ENCODE measurements at places on chromosomes 7 and 10.

- no peak for DNase-seq
These were observed 139.9 kb downstream of the TNS3 start for GRCh38 chr7:47441796-47442604.

DNA sequence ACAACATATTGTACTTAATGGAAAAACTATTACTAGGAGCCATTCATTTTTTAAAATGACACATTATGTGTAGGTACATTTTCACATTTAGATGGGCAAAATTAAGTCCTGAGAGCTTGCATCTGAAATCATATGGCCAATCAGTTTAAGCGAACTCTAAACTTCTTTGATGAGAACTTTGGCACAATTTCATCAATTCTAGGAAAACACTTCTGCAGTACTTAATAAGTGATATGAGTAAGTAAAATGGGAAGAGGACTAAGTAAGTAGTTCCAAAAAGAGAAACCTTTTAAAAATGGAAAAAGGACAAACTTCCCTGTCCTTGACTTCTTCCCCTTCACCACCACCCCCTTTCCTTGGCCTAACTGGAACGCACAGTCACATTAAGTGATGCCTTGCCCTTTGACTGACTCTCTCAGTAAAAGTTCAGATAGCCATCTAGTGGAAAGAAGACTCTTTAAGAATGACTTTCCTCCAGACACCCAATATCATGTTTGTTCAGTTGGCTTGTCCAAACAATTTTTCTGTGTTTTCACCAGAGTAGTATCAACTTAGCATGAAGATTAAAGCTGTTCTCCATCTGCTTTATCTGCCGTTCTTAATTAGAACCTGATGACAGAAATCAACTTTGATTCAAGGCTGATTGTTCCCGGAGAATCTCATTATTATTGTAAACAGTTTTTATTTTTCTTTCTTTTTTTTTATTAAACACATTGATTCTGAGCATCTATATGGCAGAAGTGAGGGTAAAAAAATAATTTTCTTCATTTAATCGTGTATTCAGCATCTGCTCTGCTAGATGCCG, 45.1 kb downstream of the CNNM2 start:
- no peak for DNase-seq

- no peak for DNase-seq
These were observed 6.9 kb upstream of the UNC5B start for GRCh38 chr10:71205468-71205867.

DNA sequence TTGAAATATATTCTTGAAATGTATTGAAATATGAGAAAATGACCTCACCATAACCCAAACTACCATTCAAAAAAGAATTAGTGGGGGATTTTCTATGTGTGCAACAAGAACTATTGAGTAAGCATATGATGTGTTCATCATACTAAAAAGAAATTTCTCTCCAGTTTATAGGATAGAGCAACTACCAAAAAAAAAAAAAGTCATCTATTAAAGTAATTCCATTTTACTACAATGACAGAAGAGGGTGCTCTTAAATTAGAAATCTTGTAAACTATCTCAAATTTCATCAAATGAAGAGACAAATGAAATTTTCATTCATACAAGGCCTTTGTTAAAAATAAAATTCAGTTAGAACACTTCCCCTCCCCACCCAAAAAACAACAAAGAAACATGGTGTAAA, 195.4 kb upstream of the PLXDC2 start:
- no peak for DNase-seq

DNA sequence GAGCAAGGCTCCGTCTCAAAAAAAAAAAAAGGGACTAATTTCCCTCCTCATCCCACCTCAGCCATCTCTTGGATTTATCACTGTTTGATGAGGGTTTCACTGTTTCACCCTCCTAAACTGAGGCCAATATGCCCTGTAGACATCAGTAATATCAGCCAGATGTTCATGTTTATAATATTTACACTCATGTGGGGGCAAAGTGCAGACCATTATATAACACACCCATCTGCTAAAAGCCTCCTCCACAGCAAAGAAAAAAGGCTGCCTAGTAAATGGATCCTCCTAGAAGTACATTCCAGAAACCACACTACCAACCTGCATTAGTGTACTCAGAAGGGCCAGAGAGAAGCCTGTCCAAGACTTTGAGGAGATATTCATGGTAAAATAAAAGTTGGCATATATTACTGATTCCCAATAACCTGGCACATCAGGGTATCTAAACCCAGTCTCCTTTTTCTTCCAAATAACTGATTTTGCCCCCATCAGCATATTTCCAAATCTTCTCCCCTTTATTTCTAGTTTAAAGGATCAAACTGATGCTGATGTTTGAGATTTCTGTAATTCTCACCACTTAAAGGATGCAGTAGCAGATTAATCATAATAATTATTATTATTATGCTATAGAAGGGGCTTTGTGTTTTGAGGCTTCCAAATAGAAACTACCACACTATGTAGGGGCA, 55.1 kb downstream of the LGI1 start:
- no peak for DNase-seq

GRCh38 chr7:3294432-3295100, 6.5 kb upstream of the SDK1 start:
- no peak for DNase-seq

DNA sequence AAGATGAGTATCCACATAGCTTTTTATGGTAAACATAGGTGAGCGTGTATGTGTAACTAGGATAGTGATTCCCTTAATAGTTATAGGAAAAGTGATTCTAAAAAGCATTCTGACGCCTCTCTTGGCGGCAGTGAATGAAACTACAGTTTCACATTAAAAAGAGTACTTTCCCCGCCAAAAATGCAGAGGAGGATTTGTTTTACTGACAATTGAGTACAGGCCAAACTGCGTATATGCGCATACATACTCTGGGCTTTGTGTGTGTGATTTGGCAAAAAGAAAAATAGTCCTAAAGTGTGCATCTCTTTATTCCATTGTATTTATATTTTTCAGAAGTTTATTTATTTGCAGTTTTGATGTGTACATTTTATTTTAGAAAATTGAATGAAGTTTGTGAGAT, 10.3 kb downstream of the CUL1 start:
- DNase-seq = no peak

- no peak for DNase-seq
These were observed 254.7 kb upstream of the PTER start for GRCh38 chr10:16182144-16182543.

DNA sequence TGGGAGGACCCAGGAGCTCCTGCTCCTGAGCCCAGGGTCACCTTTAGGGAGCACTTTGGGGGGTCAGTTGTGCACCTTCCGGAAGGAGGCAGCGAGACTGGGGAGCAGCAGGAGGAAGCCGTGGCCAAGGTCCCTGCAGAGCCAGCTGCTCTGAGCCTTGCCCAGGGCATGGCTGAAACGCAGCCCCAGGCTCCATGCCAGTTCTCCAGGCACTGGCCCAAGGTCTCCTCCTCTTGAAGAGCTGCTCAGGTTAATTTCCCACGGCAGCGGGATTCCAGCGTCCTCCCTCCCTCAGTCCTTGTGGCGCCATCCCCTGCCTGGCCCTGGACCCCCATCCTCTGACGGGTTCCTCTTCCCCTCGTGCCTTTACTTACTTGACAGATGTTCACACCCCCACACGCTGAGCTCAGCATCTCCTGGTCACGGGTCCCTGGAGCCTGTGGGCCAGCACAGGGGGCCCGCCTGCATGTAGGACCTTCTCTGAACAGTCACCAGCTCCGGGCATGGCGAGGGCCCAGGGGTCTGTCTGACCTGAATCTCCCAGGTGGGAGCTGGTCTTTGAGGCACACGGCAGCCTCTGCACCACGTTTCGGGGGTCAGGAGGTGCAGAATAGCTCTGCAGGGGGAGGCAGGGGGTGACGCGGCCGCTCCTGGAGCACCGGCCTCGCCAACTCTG, 16.7 kb upstream of the CFAP46 start:
- DNase-seq = no peak

DNA sequence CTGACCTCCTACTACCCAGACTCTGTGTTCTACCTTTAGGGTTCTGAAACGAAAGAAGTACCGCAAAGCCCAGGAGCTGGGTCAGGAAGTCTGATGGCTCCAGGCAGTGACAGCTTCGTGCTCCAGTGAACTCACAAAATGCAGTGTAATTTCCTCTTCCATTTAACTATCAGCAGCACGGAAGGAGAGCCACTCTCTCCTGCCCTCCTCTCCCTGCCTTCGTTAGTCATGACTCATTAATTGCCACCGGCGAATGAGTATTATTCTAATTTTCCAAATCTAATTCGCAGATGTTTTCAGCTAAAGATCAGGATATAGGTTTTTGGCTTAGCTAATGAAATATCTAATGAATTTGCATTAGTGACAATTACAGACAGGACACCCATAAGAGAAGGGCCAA, 1262.0 kb downstream of the TYW1 start:
- DNase-seq = no peak

GRCh38 chr7:5703572-5704533, 77.6 kb downstream of the RNF216 start:
- no peak for DNase-seq

DNA sequence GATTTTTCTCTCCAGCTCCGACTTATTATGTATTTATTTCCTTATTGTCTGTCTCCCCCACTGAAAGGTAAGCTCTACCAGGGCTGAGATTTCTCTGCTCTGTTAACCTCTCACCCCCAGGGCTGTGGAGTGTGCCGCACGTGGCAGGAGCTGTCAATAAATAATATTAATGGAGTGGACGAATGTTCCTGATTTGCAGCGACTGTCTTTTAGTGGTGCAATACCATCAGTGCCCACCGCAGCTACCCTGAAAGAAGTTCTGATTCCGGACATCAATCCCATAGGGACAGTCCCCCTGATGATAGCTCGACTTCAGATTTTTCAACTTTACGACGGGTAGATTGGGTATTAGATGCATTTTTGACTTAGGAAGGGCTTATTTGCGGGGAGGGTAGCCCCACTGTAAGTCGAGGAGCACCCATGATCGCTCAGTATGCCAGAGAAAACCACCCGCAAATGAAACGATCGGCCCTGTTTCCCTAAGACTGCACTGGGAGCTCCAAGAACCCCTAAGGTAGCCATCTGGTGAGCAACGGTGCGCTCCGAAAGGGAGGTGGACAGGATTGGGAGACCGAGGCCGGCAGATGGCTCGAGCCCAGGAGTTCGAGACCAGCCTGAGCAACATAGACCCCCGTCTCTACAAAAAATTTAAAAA, 986 bp upstream of the PPP2R2D start:
- no peak for DNase-seq

- no peak for DNase-seq
These were observed 215.1 kb downstream of the DIP2C start for GRCh38 chr10:474406-474805.

DNA sequence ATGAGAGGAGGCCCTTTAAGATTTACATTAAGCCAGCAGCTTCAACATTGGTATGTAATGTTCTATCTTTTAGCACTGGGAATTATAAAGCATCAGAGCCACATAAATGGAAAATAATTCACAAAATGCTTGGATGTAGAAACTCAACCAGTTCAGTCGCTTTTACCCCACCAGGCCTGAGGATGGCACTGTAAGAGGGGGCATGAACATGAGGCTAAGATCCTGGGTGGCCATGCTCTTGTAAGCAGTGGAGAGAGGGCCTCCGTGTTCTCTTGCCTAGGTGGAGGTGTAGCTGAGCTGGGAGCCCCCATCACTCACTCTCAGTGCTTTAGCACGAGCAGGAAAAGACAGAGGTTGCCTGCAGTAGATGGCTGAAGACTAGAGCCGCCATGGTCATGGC, 238.8 kb downstream of the FANK1 start:
- DNase-seq = no peak

GRCh38 chr10:79081353-79082034, 12.7 kb downstream of the ZMIZ1 start:
- no peak for DNase-seq

- DNase-seq = no peak
These were observed 55.1 kb downstream of the KCTD7 start for GRCh38 chr7:66683770-66684123.

DNA sequence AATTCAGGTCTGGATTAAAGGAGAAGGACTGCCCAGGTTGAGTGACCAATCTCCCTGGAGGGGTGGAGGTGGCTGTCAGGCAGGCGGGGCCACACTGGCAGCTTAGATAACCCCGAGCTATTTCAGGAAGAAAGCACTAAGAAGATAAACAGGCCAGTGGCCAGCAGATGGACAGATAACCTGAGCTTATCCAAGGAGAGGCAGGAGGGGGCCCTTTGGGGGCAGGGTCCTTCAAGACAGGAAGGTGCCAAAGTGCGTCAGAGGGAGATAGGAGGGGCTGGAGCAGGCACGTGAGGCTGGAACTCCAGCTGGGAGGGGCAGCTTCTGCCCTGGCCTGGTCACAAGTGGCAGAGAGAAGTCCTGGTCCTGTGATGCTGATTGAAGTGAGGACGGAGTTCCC, 29.8 kb upstream of the PODXL start:
- no peak for DNase-seq

GRCh38 chr10:88895250-88895649, 15.2 kb downstream of the STAMBPL1 start:
- no peak for DNase-seq

GRCh38 chr7:158286210-158286609, 301.4 kb downstream of the PTPRN2 start:
- no peak for DNase-seq

DNA sequence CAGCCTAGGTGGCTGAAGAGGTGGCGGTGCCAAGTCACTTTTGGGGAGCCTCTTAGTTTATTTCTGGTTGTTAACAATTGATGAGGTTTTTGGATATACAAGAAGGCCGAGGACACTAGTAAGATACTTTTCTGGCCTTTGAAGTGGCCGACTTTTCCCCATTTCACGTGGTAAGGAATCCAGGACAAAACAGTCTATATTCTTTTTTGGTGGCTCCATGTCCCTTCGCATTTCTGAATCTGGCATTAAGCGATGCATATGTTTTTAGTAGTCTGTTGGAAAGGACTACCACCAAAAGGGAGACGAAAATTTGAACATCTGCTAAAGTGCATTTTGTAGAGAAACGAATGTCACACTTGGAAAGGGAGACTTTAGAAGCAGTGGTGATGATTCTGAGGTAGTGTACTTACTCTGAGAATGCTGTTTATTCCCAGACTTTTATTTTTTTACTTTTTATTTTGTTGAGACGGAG, 1.5 kb downstream of the MLLT10 start:
- DNase-seq = no peak

- DNase-seq = no peak
These were observed 247.3 kb downstream of the SEMA3A start for GRCh38 chr7:83947260-83947659.

GRCh38 chr7:6558837-6559236, 7.6 kb upstream of the GRID2IP start:
- no peak for DNase-seq

- no peak for DNase-seq
These were observed 196.1 kb upstream of the LRGUK start for GRCh38 chr7:133931053-133931452.

All from type B pancreatic cell (in vitro differentiated cells).